ENCODE measurements at places on chromosomes 5 and 9.

DNA sequence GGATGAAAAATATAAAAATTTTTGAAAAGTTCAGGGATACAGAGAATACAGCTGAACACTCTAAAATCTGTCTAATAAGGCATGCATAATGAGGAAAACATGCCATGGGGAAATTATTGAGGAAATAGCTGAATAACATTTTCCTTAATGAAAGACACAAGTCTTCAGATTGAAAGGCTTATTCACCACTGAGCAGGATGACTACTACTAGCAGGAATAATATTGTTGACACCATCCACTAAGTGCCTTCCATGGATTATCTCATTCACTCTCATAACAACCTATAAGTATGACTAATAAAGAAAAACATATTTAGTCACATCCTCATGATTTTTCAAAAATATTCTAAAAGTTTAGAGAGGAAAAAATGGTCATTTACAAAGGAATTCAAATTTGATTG is 96.7 kb upstream of the FER start:
- no peak for DNase-seq

DNA sequence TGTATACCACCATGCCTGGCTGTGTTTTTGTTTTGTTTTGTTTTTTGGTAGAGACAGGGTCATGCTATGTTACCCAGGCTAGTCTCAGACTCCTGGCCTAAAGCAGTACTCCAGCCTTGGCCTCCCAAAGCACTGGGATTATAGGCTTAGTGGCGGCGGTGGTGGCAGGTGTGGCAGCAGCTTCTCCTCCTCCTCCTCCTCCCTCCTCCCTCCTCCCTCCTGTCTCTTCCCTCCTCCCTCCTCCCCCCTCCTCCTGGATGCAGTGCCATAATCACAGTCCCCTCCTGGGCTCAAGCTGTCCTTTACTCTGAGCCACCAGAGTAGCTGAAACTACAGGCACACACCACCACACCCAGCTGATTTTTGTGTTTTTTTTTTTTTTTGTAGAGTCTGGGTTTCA is 71.2 kb downstream of the UHRF2 start:
- no peak for DNase-seq

DNA sequence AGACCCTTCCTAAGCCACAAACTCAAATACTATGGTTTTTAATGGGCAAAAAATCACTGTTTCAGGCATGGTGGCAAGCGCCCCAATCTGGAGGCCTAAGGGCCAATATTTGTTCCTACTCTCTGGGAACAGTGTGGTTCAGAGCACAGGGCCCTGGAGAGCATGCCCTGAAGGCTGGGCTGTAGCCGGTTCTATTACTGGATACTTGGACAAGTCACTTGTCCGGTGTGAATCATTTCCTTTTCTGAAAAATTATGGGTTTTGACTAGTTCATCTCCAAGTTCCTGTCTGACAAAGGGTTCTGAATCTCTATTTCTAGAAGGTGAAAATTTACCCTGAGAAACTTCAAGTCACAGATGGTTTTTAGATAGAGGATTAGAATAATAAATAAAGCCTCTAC is 75.0 kb downstream of the OTULIN start:
- no peak for DNase-seq

GRCh38 chr9:3865141-3865772 is 339.5 kb upstream of the RFX3 start:
- DNase-seq: no peak

DNA sequence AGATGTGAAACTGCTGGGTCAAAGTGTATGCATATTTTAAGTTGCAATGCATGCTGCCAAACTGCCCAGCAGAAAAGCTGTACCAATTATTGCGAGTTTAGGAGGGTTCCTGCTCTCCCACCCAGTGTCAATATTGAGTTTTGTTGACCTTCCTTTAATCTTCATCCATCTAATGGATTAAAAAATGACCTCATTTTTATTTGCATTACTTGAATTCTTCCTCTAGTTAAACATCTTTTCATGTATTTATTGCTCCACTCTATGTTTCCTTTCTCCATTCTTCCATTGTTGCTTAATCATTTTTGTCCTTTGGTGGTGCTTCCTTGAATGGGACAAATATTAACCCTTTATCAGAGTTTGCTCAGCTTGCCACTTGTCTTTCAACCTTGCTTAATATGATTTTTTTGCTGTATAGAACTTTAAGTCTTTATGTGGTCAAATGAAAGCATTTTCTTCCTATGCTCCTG is 32.4 kb downstream of the TLE1 start:
- no peak for DNase-seq

DNA sequence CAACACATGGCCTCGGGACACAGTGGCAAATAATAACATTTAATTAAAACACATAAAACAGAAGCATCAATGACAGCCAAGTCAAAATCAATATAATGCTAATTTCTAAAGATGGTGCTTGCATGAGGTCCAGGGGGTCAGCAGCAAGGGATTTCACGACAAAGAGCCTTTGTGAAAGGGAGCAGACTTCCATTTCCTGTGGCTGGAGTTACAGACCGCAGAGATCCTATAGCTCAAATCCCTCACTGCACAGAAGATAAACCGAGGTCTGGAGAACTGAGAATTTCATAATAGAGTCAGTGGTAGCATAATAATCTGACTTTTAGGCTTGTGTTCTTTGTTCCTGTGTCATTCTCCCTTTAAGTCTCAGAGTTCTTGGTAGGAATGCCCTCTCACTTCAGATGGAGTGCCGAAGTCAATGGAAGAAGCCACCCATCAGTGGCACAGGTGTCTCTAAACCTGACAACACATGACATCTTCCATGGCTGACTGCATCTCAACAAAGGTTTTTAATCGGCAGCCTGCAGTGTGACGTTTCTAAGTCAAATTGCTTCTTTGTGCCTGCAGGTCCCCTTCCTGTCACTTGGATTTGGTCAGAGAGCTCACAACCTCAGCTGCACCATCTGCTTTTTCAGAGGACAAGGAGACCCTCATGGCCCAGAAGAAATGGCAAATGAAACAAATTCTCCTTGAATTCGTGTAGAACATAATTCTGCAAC is 67.4 kb downstream of the CARTPT start:
- DNase-seq: no peak

DNA sequence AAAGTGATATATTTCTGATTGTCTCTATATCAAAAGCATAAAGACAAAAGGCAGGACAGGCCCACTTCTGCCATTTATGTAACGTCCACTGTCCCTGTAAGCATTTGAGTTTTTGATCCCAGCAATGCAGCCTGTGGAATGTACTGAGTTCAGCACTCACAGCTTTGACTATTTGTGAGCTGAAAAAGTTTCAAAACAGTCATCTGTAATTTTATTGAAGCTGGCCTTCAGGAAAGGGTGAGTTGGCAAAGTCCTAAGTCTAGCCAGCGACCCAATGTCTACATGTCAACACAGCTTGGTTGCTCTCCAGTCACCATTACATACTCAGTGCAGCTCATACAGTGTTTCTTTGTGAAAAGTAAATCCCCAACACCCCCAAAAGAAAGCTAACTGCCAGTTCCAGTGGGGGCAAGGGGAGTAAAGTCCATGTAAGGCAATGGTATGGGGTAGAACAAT is 9.7 kb downstream of the LIFR start:
- DNase-seq: no peak

DNA sequence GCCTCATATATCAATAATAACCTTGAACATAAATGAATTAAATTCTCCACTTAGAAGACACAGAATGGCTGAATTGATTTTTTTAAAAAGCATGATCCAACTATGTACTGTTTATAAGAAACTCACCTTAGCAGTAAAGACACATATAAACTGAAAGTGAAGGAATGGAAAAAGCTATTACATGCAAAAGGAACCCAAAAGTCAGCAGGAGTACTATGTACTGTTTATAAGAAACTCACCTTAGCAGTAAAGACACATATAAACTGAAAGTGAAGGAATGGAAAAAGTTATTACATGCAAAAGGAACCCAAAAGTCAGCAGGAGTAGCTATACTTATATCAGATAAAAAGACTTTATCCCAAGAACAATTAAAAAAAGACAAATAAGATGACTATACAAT is 204.8 kb downstream of the TMEM161B start:
- no peak for DNase-seq

DNA sequence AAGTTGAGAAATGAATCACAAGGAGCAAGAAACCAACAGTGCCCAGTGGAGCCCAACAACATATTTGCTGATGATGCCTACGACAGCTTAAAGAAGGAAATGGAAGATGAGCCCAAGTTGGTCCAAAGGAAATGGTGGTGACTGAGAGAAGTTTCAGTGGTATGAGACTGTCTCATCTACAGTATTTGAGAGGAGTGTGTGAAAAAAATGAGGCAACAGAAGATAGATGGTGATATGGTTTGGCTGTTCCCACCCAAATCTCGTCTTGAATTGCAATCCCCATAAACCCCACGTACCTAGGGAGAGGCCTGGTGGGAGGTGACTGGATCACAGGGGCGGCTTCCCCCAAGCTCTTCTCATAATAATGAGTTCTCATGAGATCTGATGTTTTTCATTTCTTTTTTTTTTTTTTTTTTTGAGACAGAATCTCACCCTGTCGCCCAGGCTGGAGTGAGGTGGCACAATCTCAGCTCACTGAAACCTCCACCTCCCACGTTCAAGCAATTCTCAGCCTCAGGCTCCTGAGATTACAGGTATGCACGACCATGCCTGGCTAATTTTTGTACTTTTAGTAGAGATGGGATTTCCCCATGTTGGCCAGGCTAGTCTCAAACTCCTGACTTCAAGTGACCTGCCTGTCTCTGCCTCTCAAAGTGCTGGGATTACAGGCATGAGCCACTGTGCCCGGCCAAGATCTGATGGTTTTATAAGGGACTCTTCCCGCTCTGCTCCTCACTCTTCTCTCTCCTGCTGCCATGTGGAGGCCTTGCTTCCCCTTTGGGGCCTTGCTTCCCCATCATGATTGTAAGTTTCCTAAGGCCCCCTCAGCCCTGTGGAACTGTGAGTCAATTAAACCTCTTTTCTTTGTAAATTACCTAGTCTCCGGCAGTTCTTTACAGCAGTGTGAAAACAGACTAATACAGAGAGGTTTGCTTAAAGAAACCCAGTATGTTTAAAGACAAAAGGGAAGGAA is 30.2 kb downstream of the EFCAB9 start:
- DNase-seq: peak; percentile 62

DNA sequence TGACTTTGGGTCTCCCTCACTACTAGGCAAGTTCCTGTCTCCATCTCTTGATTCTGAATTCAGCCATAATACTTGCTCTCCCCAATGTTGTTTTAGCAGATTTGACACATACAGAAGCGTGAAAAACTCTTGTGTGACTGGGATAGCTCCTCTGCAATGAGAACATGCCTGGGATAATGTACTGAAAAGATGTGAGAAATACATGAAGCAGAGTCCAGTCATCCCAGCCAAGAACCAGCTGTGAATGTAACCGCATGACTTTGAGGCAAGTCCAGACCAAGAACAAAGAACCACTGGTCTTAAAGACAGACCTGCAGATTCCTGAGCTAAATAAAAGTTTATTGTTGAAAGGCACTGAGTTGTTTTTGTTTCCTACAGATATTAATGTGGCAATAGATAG is 135.0 kb downstream of the NMUR2 start:
- no peak for DNase-seq

GRCh38 chr9:102569436-102569835 is 425.7 kb upstream of the CYLC2 start:
- no peak for DNase-seq

DNA sequence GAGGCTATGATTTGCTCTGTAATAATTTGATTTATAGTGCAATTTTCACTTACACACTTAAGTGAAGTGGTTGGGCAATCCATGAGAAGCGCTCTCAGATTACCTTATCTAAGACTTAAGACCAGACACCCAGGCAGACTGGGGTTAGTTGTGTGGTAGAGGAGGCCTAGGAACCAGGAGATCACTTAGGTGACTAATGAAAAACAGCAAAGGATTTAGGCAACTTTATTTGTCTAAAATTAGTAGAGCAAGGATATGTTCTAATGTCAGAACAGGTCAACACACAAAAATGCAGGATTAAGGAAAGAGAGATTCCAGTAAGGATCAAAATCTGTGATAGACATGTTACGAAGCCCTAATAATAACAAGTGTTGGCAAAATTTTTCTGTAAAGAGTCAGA is 913.8 kb downstream of the TLE1 start:
- DNase-seq: no peak

All from stimulated activated CD4-positive, alpha-beta T cell treated with anti-CD3 and anti-CD28 coated beads, Interleukin-15, amount 100 ng/mL, for 48 hours (primary cell).